Activated CD4-positive, alpha-beta T cell treated with anti-CD3 and anti-CD28 coated beads, Interleukin-10, Interleukin-2, amounts not matched to agents 100 ng/mL and 50 ng/mL, durations not matched to agents 16 hours and 8 hours (primary cell): ENCODE measurements at places on chromosomes 12 and 14.

- no peak for DNase-seq
These were observed 243.7 kb upstream of the RGS6 start for GRCh38 chr14:71688576-71688975.

DNA sequence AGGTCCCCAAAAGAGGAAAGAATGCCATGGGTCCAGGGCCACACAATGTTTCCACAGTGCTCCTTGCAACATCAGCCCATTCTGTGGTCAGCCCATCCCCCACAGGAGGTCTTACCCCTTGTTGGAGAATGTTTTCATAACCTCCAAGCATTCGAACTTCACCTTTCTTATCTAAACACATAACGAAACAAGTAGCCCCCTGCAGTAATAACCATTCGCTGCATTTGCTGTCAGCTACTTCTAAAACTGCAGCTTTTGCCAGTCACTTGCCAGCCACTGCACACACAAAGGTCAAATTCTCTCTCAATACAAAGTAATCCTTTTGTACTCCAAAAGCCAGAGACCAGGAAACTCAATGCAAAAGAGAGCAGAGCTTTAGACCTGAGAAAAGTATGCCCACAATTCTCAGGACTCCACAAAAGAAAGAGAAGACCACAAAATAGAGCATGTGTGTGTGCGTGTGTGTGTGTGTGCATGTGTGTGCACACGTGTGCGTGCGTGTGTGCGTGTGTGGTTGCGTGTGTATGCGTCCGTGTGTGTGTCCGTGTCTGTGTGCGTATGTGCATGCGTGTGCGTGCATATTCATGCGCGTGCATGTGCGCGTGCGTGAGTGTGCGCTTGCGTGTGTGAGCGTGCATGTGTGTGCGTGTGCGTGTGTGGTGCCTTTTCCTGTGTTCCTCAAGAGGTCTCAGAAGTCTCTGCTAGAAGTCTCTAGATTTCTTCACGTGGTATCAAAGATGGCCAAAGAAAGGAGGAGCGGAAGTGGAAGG is 31.7 kb upstream of the NINJ2 start:
- no peak for DNase-seq

- DNase-seq, result no peak
These were observed 35.8 kb downstream of the LGMN start for GRCh38 chr14:92712654-92713051.

DNA sequence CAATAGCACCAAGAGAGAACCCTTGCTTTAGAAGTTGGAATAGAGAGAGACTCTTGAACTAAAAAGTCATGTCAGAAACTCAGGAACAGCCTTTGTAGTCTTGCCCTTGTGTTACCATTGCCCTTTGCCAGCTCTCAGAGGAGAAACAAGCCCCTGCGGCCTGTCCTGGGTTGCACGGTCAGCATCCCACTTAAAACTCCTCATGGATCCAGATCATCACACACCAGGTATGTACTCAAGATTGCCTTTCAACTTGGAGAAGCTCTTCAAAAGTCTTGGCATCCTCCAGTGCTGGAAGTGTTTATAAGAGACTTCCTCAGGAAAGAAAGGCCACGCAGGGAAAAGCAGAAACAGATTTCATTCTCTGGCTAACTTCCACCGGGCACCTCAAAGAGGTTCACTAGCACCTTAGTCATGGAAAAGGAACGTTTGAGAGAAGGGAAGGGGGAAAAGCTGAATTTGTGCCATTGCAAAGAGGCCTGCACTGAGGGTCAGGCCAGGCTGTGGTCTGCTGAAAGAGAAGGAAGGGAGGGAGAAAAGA is 594.2 kb downstream of the MED13L start:
- DNase-seq, result no peak

DNA sequence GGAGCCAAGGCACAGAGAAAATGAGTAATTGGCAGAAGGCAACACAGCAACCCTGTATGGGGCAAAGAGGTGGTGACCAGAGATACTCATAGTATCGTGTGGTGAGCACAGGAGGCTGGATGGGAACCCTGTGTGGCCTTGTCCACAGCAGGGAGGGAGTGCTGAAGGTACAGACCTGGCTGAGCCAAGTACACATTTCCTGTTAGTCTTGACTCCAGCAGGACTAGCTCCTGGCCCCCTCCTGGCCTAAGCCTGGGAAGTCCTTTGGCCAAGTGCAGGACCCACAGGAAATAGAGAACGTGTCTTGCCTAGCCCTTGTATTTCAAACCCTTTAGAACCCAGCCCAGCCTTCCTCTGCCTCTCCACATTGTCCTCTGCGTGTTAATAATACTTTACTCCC is 289.8 kb upstream of the PWP1 start:
- DNase-seq, result no peak
